ENCODE measurements at places on chromosomes 3 and 15. TPM values are rescaled to one million over a fixed set of nuclear protein-coding genes. Genes with fewer than 3 reads are reported as not detected.

The PRKAR2A gene
- 25.5 TPM for total RNA-seq

The MNS1 gene
- total RNA-seq: 0.55 TPM

The PYGO1 gene
- 17.6 TPM for total RNA-seq

The GOLGA6B gene
- total RNA-seq: not detected

The ZNF662 gene
- 7.4 TPM for total RNA-seq

The SOX2 gene
- 4.9 TPM for total RNA-seq

The NR2F2 gene
- total RNA-seq: 24.0 TPM

The HCLS1 gene
- 34.6 TPM for total RNA-seq

The C2CD4B gene
- 1.8 TPM for total RNA-seq

The NCBP2 gene
- 35.7 TPM for total RNA-seq

The ESYT3 gene
- 16.8 TPM for total RNA-seq

The GANC gene
- 34.1 TPM for total RNA-seq

The CASR gene
- 0.14 TPM for total RNA-seq

The TRIM42 gene
- total RNA-seq: not detected

DNA sequence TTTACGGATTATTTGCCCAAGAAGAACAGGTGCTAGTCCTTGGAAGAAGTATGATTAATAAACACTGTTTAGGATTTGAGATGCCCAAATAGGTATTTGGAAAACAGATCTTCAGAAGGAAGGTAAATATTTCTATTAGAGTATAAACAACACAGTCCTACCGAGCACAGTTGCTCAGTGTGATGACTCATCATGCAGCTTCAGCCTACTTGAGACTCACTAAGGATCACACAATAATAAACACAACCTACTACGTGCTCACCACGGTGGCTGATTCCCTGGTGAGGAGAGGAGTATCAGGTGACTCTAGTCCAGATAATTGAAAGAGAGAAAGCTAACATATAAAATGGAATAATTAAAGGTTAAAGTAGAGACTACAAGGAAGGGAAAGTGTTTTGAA lies 72.0 kb downstream of the PDZRN3 start:
- no peaks in the 10 kb centered on the region for H3K27me3 ChIP-seq
- no peaks in the 10 kb centered on the region for H3K36me3 ChIP-seq
- no peak for DNase-seq
- H3K27ac ChIP-seq: peak overlapping the region; percentile 90
- no peak overlapping the region for H3K4me3 ChIP-seq

- no peaks in the 10 kb centered on the region for H3K27me3 ChIP-seq
- H3K36me3 ChIP-seq: no peaks in the 10 kb centered on the region
- no peak overlapping the region for H3K27ac ChIP-seq
- no peak overlapping the region for H3K4me3 ChIP-seq
These were observed 53.9 kb upstream of the NEDD4 start for GRCh38 chr15:56047354-56047753.

- no peaks in the 10 kb centered on the region for H3K27me3 ChIP-seq
- no peak for DNase-seq
- no peak overlapping the region for H3K4me3 ChIP-seq
- H3K4me1 ChIP-seq: peaks cover 17% of the 10 kb centered on the region
- peak overlapping the region; percentile 23 for H3K27ac ChIP-seq
These were observed 66.5 kb downstream of the MRPL46 start for GRCh38 chr15:88400591-88401250.

- H3K4me1 ChIP-seq: no peaks in the 10 kb centered on the region
- H3K27me3 ChIP-seq: no peaks in the 10 kb centered on the region
- no peak overlapping the region for H3K27ac ChIP-seq
- H3K36me3 ChIP-seq: no peaks in the 10 kb centered on the region
- H3K4me3 ChIP-seq: no peak overlapping the region
These were observed 396.5 kb downstream of the OCA2 start for GRCh38 chr15:27702581-27702980.

GRCh38 chr15:70048198-70048565 lies 49.5 kb downstream of the TLE3 start:
- no peak overlapping the region for H3K4me3 ChIP-seq
- H3K36me3 ChIP-seq: peaks cover 37% of the 10 kb centered on the region
- H3K27ac ChIP-seq: peak overlapping the region; percentile 30
- peaks cover 22% of the 10 kb centered on the region for H3K4me1 ChIP-seq
- H3K27me3 ChIP-seq: no peaks in the 10 kb centered on the region

- H3K4me3 ChIP-seq: no peak overlapping the region
- no peaks in the 10 kb centered on the region for H3K27me3 ChIP-seq
- no peaks in the 10 kb centered on the region for H3K36me3 ChIP-seq
- no peak overlapping the region for H3K27ac ChIP-seq
- DNase-seq: no peak
- no peaks in the 10 kb centered on the region for H3K4me1 ChIP-seq
These were observed 275.7 kb upstream of the CTNNB1 start for GRCh38 chr3:40923651-40924050.

GRCh38 chr3:148748283-148748682 lies 50.6 kb downstream of the AGTR1 start:
- H3K36me3 ChIP-seq: no peaks in the 10 kb centered on the region
- no peak for DNase-seq
- no peaks in the 10 kb centered on the region for H3K4me1 ChIP-seq
- no peak overlapping the region for H3K27ac ChIP-seq
- no peaks in the 10 kb centered on the region for H3K27me3 ChIP-seq

GRCh38 chr3:174332391-174332790 lies 526.7 kb upstream of the NAALADL2 start:
- no peaks in the 10 kb centered on the region for H3K27me3 ChIP-seq
- no peaks in the 10 kb centered on the region for H3K36me3 ChIP-seq
- no peak overlapping the region for H3K27ac ChIP-seq
- no peak for DNase-seq

- H3K27me3 ChIP-seq: no peaks in the 10 kb centered on the region
- H3K4me3 ChIP-seq: no peak overlapping the region
- peaks cover 4% of the 10 kb centered on the region for H3K36me3 ChIP-seq
- peak; percentile 46 for DNase-seq
These were observed 97.4 kb downstream of the LRRK1 start for GRCh38 chr15:101016581-101016980.

- no peak for DNase-seq
- H3K36me3 ChIP-seq: peaks cover 9% of the 10 kb centered on the region
- no peak overlapping the region for H3K4me3 ChIP-seq
These were observed 161.7 kb downstream of the MBNL1 start for GRCh38 chr3:152430223-152431002.

- H3K4me1 ChIP-seq: no peaks in the 10 kb centered on the region
- H3K27ac ChIP-seq: no peak overlapping the region
- no peak overlapping the region for H3K4me3 ChIP-seq
- H3K27me3 ChIP-seq: no peaks in the 10 kb centered on the region
- no peak for DNase-seq
- H3K36me3 ChIP-seq: no peaks in the 10 kb centered on the region
These were observed 127.6 kb upstream of the GBE1 start for GRCh38 chr3:81888914-81889557.
